ENCODE measurements at places on chromosomes 7 and 10.

GRCh38 chr10:24554036-24554435, 169.7 kb downstream of the ARHGAP21 start:
- no peak for DNase-seq

- no peak for DNase-seq
Measured at GRCh38 chr7:18526368-18526878, 30.9 kb downstream of the HDAC9 start.

GRCh38 chr10:84987039-84987438, 658.6 kb downstream of the CCSER2 start:
- no peak for DNase-seq

GRCh38 chr7:95396136-95397032, at the start of gene PON3:
Gene PON3 (minus strand): TSS chr7:95396375. CDS start chr7:95396350, 25 bp downstream.
- DNase-seq = no peak

- DNase-seq = no peak
Measured at GRCh38 chr10:1174022-1174421, 117.8 kb downstream of the WDR37 start.

GRCh38 chr10:71217266-71218045, 5.1 kb downstream of the UNC5B start:
- DNase-seq = no peak

GRCh38 chr7:38223306-38223705, 45.3 kb downstream of the STARD3NL start:
- no peak for DNase-seq

DNA sequence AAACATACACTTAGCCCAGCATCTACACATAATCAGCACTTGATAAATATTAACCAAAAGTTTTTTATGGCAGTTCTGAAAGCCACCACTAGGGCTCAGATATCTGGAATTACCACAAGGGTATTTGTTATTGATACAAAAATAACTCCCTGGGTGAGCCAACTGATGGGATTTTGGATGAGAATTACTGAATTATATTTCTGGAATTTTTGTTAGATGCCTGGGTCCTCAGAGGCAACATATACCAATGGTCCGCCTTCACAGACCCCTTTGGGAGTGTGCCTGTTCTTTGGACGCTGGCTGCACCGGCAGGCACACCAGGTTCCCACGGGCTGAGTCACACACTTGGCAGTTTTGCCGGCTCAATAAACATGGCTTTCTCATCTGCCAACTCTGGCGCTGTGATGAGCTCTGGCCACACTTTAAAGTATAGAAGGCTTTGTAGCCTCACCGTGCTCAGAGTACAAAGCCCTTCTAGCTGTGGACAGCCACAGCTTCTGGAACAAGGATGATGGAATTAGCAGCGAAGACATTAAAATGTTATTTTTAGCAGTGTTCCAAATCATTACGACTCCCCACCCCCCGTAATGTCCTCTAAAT, 24.5 kb upstream of the EEPD1 start:
- peak; percentile 40 for DNase-seq

DNA sequence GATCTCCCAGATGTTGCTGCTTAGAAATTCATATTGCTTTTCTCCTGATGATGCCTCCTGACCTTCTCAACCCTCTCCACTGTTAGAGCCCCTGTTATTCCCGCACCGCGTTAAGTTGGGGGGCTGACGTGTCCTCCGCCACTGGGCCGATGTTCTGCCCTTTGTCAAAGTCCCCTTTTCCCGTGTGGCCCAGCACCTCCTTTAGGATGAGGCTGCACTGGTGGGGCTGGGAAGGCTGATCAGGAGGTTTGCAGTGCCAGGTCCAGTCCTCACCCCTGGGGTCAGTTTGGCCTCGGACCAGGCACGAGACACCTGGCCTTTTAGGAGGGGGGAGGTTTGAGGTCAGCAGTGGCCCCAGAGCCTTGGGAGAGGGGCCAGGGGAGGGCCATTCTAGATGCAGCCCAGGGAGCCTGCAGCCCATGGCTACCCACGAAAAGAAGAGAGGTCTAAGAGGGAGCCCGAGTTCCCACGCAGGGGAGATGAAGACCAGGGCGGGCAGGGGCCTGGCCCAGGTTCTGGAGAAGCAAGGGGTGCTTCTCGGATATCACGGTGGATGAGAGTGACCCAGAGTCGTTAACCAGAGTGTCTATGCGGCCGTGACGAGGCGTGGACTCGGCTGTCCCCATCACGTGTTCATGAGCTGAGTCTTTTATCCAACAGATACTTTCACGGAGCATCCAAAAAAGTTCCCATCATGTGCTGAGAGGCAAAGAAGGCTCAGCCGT, 150.4 kb downstream of the DNAJB6 start:
- DNase-seq = no peak

DNA sequence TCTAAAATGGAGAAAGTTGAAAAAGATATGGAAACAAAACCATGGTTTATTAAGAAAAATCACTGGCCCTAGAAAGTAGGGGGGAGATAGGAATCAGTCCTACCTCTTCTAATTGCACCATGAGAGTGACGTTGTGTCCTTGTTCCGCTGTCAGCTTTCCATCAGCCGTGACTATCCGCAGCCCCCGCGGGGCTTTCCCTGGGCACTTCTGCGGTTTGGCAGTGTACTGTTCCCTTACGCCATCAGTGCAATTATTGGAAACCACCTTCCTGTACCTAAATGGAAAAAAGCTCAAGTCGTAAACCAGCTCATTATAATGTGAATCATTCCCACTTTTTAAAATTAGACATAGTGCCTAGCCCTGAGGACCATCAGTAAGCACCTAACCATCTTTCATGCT, 512.2 kb downstream of the SORCS1 start:
- no peak for DNase-seq

GRCh38 chr10:132118366-132118765, 52.6 kb downstream of the JAKMIP3 start:
- DNase-seq = no peak

GRCh38 chr7:134720091-134720935, 59.1 kb upstream of the CALD1 start:
- no peak for DNase-seq

GRCh38 chr10:84317174-84317573, 11.2 kb upstream of the CCSER2 start:
- no peak for DNase-seq

DNA sequence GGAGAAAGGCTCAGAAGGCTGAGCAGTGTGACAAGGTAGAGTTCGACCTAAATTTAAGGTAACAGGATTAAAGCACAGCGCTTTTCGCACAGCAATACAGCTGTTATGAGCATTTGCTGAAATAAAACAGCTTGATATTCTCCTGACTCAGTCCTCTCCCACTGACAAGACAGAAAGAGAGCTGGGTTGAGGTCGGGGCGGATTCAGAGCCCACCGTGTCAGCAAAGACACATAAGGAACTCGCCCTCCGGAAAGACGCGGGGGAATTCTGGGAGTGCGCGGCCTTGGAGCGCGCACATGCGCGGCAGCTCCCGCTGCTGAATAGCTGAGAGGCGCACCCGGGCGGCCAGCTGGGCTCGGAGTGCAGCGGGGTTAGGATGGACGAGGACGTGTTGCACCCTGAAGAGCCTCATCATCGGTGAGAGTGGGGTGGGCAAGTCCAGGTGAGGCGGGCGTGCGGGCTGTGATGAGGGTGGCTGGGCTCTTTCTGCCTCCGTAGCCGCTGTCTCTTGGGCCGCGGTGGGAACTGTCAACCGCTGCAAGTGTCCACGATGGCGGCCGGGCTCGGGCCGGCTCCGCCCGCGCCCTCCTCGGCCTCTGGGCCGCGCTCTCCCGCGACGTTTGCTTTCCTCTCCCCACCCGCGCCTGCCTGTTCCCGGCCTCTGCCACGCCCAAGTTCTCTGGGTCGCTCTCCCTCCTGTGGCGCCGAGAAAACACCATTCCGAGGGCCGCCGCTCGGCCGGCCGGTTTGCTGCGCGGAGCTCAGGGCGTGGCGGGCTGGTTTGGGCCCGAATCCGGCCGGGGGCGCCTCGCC, 120.6 kb downstream of the LYZL1 start:
- DNase-seq = peak; percentile 22

GRCh38 chr7:129313282-129313681, 88.5 kb downstream of the AHCYL2 start:
- DNase-seq = no peak

- no peak for DNase-seq
Measured at GRCh38 chr10:26391701-26392695, 46.1 kb upstream of the APBB1IP start.

DNA sequence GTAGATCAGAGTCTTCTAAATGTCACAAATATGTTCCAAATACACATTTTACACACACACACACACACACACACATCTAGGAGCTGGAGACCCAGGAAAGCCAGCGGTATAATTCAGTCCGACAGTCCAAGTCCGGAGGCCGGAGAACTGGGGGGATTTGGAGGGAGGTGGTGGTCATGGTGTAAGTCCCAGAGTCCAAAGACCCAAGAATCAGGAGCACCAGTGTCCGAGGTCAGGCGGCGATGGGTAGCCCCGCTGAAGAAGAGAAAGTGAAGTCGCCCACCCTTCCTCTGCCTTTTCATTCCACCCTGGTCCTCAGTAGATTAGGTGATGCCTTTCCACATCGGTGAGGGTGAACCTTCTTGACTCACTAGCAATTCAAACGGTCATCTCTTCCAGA, 154.8 kb downstream of the CAMK1D start:
- no peak for DNase-seq

DNA sequence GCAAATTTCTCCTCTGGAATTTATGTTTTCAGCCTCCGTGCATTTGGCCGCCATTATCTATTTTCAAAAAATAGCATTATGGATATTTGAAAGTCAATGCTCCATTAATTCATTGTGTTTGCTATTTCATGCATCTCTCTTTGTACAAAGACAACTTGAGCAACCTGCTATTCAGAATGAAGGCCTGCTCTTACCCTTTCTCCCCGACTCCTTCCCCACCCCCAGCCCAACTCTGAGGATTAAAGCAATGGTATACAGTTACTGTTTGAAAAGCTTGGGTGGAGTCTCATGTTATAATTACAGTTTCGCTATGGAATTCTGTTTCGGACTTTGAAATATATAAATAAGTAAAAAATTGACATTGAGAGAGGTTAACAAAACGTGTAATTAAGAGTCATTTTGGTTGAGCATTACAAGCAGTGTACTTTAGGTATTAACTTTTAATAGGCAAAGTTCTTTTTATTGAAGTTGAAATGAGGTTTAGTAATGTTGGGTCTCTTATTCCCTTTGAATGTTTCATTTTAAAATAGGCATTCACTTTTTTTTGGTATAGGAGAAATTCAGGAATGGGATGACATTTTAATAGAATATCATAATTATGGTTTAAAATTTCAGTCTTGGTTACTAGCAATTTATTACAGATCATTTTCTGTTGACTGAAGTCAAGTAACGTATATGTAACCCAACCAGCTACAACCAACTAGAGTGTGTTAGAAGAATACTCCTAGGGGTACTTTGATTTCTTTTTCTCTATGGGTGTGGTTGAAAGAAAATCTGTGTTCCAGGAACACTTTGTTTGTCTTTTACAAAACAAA, 93.1 kb downstream of the ARID5B start:
- DNase-seq = no peak

- no peak for DNase-seq
Measured at GRCh38 chr7:128211626-128212025, 29.5 kb upstream of the LEP start.

DNA sequence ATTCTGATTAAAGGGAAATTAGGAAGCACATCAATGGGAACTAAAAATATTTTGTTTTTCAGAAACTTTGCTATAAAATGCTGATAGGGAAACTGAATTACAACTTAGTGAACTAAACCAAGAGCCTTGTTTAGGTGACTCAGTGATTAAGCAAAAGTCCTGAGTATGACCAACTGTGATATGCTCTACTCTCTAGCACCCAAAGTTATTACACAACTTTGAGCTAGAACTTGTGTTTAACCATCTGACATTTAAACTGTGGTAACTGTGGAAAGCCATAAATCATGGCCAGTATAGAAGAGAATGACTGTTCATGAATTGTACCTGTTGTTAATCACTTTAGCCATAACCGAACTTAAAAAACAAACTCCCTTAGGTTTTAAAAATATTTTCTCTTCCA, 127.4 kb downstream of the ZNF365 start:
- DNase-seq = no peak

DNA sequence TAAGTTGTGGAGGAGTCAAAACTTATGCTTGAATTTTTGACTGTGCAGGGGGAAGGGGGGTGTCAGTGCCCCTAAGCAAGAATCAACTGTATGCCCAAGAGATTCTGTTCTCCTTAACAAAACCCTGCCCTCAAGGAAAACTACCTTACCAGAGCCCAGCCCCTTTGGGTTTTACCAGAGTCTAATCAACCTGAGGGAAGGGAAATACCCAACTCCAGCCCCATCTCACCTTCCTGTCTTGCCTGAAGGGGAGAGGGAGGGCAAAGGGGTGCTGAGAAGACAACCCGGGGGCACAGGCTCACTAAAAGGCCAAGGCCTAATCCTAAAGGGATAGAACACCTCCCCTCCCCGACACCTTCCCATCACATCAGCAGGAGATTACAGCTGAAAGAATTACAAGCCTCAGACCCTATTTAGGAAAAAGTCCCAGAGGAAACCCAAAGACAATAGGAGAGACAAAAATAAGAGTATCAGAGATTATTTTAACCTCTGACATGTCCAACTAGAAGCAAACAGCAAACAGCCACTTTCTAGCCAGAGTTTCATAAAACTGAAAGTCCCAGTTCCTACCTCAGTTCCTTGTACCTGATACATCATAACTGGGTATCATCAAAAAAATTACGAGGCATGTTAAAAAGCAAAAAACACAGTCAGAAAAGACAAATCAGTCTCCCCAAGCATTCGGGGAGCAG, 26.8 kb upstream of the C7orf33 start:
- DNase-seq = no peak

- DNase-seq = no peak
Measured at GRCh38 chr10:13669901-13670300, 83.1 kb downstream of the PRPF18 start.

GRCh38 chr10:129888784-129889616, 75.1 kb downstream of the EBF3 start:
- DNase-seq = no peak

DNA sequence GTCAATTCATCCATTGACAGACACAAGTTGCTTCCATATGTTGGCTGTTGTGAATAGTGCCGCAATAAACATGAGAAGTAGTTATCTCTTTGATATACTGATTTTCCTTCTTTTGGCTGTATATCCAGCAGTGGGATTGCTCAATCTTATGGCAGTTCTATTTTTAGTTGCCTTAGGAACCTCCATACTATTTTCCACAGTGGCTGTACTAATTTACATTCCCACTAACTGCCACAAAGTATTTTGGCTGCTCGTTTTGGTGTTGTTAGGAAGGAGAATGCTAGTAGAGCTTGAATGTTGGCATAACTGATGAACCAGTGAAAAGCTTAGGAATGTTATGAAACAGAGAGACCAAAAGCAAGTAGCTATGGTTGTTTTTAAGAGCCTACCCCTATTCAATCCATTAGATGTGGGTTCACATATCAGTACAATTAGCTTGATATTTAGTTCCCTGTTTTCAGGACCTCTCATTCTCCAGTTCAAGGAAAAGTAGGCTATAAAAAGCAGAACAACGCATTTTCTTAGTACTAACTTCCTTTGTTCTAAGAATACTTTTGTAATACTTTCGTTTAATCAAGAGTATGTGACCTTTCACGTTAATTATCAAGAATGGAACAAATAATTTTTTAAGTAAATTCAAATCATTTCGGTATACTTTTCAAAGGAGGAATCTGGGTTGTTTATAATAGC, 100.3 kb downstream of the FAS start:
- DNase-seq = no peak

- no peak for DNase-seq
Measured at GRCh38 chr7:27123477-27124053, 7.0 kb downstream of the HOXA4 start.

Measured in AG09319 (cell line).